ENCODE measurements at places on chromosomes 13 and 19.

DNA sequence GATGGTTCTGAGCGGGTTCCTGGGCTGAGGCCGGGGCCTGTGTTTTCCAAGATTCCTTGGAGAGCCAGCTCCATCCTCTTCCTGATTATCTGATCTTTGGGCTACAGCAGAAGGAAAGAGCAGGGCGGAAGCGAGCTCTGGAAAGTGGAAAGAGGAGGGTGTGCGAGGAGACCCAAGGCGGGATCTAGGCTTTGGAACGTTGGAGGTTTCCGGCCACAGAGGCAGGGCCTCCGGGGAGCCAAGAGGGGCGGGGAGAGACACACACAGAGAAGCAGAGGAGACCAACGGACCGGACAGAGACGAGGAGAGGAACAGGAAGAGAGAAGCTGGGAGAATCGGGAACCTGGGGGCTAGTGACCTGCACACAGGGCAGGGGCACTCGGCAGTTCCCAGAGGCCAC lies at the start of gene CLEC11A:
CLEC11A (plus strand) TSS at position 296 of the 400 bp plus-strand sequence. CDS start 162 bp downstream, outside the sequence.
- peak; percentile 55 for DNase-seq

DNA sequence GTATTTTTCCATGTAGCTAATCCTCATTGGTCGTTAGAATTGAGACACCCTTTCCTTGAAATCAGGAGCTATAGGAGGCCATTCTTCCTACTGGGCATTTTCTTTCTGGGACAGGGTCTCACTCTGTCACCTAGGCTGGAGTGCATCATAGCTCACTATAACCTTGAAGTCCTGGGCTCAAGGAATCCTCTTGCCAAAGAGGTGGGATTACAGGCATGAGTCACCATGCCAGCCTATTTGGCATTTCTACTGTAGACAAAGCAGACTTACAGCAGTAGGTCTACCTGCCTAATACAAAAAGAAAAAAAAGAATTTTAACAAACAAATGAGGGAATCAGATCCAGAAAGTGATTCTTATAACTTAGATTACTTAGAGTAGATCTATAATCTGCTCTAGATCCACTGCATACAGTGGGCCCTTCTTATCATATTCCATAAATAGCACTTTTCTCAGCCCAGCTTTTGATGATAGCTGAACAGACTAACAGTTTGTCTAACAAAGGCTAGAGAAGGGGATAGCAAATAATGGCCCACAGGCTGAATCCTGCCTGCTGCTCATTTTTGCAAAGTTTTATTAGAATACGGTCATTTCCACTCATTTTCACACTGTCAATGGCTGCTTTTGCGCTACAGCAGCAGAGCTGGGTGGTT lies 36.7 kb upstream of the USPL1 start:
- no peak for DNase-seq

GRCh38 chr19:18097217-18097992 lies at the start of gene MAST3:
Gene MAST3 (plus strand): TSS chr19:18097778. CDS start chr19:18097793, 15 bp downstream.
- DNase-seq = peak; percentile 81

DNA sequence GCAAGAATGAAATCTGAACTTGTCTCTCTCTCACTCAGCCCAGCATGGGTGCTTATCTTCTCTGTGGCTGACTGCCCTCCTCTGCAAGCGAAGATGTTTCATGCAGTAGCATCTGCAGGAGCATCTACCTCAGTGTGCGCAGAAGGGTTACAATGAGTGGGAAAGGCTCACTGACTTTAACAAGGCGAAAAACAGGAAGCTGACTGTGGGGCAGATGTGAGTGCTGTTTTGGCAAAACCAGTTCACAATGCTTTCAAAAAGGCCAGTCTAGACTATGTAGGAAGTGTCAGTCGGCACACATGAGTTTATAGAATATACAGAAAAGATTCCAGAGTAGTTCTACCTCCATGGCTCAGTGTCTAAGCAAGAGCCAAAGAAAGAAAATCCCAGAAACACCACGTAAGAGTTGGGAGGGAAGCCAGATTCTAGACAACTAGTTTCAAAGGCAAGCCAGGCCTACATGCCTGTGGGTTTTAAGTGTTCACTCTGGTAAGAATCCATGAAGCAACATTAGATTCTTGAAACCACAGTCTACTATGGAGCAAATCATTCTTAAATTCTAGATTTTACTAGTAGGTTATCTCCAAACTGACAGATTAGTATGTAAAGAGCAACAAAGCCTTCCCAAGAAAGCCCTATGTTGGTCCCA lies 124.5 kb downstream of the ABCC4 start:
- no peak for DNase-seq

GRCh38 chr19:1907563-1908363 lies 2.6 kb downstream of the ADAT3 start:
- DNase-seq = peak; percentile 45

- DNase-seq = peak; percentile 97
These were observed 9.3 kb downstream of the RPS9 start for GRCh38 chr19:54209811-54210494.

GRCh38 chr13:73451221-73452029 lies 392.6 kb downstream of the KLF5 start:
- no peak for DNase-seq

- DNase-seq = no peak
These were observed 125.7 kb downstream of the CRYL1 start for GRCh38 chr13:20399961-20400360.

GRCh38 chr19:48511800-48512503 lies at the start of gene LMTK3:
Gene LMTK3 (minus strand): TSS chr19:48511835. CDS start chr19:48511576, 259 bp downstream.
- no peak for DNase-seq
